NCI-H460 (cell line): ENCODE measurements at places on chromosomes 5 and 9. TPM values are rescaled to one million over a fixed set of nuclear protein-coding genes. Genes with fewer than 3 reads are reported as not detected.

Gene IL9
- not detected in 2 replicates for total RNA-seq

Gene NNT
- total RNA-seq, result 30.9 and 35.9 TPM in 2 replicates

Gene CACNA1B
- not detected in 2 replicates for total RNA-seq

Gene BAAT
- 0.10 and 0.14 TPM in 2 replicates for total RNA-seq

Gene S100Z
- total RNA-seq, result not detected in 2 replicates

Gene PTGER4
- 1.6 and 3.1 TPM in 2 replicates for total RNA-seq

Gene MOB3B
- total RNA-seq, result 0.15 and 0.26 TPM in 2 replicates

Gene CDC20B
- not detected in 2 replicates for total RNA-seq

Gene MARCOL
- total RNA-seq, result 2.3 and 3.8 TPM in 2 replicates

Gene SCGB3A2
- total RNA-seq, result not detected in 2 replicates

Gene MYMK
- total RNA-seq, result not detected in 2 replicates

Gene LEAP2
- total RNA-seq, result 1.6 and 1.8 TPM in 2 replicates

Gene SHB
- 12.5 and 14.3 TPM in 2 replicates for total RNA-seq

Gene ENHO
- total RNA-seq, result not detected in 2 replicates

Gene TMEM215
- total RNA-seq, result not detected in 2 replicates

GRCh38 chr9:21961569-21961968 is 32.6 kb downstream of the CDKN2A start:
- no peak for DNase-seq

GRCh38 chr9:78663369-78663768 is 366.4 kb downstream of the PSAT1 start:
- no peak for DNase-seq

GRCh38 chr9:123589361-123590239 is 233.6 kb downstream of the CRB2 start:
- DNase-seq, result no peak

DNA sequence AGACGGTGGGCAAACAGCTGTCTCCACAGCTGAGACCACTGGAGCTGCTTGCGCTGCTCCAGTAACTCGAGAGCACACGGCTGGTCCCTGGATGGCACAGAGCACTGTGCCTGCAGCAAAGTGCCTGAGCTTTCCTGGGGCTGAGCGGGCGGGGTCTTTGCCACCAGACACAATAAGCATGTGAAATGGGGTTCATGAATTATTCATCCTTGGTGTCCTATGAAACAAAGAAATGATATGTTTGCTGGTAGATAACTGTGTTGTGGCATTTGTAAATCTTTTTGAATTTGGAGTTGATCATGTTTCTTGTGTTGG is 151.7 kb upstream of the MPDZ start:
- no peak for DNase-seq

- DNase-seq, result no peak
These were observed 624.2 kb upstream of the GRIN3A start for GRCh38 chr9:102362470-102363132.

- no peak for DNase-seq
These were observed 53.2 kb downstream of the NSG2 start for GRCh38 chr5:174098694-174099093.

DNA sequence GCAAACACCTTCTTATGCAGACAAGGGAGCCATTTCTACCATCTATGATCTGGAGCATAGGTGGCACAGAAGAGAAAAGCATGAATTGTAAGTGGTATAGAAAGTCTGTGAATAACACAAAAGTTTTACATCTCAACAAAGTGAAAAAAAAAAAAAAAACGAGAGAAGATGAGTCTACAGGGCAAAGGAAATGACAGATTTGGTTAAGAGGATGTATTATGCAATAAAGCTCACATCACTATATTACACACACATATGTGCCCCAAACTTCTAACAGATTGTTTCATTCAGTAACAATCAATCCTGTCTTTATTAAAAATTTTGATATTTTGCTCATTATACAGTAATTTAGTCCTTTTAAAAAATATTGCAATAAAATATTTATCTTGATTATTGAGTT is 49.8 kb downstream of the CERT1 start:
- DNase-seq, result no peak

- no peak for DNase-seq
These were observed 2.2 kb downstream of the COL23A1 start for GRCh38 chr5:178587763-178588611.

GRCh38 chr9:19441730-19442129 is 32.9 kb downstream of the ACER2 start:
- no peak for DNase-seq

DNA sequence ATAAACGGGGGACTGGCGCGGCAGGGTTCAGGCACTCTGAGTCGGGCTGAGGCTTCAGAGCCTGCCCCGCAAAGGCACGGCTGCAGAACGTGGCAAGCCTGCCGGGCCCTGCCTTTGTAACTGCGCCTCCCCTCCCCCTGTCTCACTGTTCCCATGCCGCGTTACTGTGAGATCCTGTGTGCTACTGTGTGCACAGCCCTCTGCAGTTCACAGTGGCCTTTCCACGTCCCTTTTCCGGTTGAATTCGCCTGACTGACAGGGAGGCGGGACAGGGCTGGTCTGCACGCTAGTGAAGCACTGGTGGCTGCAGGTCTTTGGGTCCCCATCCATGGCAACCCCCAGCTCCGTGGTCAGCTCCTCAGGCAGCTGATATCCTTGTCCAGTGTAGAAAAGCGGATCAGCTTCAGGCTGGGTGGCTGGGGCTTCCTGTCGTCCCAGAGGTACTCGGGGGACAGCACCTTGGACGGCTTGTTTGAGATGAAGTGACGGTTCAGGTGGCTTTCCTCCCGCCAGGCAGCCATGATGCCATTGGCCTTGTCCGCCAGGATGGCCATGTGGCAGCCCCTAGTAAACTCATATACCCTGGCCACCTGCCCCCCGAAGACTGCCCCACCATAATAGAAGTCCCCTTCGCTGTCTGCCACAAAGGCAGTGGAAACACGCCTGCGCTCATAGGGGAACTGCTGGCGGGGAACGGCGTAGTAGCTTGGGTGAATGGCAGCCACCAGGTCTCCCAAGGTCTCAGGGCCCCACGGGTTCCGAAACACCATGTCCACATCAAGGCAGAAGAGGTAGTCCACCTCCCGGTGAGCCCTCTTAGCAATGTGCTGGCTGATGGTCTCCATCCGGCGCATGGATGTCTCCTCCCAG is 10.3 kb downstream of the GBGT1 start:
- DNase-seq, result no peak

- DNase-seq, result no peak
These were observed 76.1 kb upstream of the SAP30L start for GRCh38 chr5:154369682-154370081.

DNA sequence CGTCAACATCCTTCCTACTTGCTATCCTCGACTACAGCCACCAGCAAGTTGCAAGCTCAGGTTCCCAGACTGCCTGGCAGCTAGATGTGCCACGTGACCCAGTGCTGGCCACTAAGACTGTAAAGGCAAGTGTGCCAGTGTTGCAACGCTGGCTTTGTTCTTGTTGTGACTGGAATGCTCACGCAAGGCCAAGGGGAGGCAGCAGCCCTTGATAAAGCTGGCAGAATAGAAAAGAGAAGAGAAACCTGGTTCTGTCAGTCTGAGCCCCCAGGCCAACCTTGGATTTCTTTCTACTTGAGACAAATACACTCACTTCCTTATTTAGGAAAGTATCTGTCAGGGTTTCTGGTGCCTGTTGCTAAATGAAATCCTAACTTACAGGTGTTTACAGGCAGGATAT is 113.0 kb downstream of the KLHL3 start:
- DNase-seq, result peak; percentile 19

- no peak for DNase-seq
These were observed 191.3 kb downstream of the RGS3 start for GRCh38 chr9:113654605-113655428.

DNA sequence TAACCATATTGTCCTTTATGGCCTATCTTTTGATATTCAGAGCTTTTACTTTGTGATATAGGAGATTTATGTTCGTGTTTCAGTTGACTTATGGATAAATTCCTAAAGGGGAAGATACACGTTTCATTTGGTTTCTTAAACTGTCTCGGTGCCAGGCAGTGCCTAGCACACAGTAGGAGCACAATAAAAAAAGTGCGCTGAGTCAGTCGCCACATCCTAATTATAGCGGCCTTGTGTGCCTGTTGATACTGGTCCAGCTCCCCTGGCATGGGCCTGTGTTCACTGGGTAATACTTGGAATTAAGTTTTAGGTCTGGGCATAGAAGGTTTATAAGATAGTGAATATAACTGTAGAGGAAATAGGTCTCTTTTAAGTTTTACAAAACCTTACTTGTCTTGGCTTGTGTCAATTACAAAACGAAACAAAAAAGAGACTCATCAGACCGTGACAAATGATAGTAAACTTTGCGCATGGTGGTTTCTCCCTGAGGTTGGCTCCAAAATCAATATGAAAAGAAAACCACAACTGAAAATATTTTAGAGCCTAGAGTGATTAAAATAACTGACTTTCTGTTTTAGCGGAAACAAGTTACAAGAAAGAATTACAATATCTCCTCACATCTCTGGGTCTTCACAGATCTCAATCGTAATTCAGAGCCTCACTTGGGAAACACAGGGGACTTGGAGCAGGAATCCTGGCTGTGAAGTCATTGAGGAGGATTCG is 84.8 kb downstream of the MVB12B start:
- no peak for DNase-seq

DNA sequence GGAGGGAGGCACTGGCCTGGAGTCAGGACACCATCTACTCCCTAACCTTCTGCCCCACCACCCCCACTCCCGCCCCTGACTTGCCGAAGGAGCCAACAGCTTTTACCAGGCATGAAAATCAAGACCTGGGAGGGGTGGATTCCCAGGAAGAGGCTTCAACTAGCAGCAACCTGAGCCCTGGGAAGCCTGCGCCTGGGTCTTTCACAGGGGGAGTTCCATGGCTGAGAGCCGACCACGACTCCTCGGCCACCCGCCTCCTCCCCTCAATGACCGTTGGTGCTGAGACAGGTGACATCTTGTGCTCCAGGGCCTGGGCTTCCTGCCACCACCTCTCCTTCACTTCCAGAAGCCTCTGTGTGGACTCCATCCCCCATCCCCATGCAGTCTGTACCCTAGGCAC is 37.1 kb downstream of the BARX1 start:
- no peak for DNase-seq

DNA sequence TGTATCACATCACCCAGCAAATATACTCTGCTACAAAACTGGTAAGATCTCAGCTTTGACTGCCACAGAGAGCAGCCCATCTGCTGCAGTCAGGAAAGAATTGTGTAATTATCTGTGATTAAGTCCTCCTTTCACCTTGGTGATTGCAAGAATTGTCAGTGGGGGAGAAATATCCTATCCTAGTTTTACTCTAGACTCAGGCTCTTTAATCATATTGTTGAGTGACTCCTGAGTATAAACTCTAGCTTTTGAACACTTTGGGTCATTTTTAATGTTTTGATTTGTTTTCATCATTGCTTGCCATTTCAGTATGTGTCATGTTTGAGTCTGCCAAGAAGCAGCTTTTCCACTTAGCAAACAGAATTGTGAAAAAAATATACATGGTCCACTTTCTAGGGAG is 32.1 kb downstream of the VCAN start:
- DNase-seq, result no peak

DNA sequence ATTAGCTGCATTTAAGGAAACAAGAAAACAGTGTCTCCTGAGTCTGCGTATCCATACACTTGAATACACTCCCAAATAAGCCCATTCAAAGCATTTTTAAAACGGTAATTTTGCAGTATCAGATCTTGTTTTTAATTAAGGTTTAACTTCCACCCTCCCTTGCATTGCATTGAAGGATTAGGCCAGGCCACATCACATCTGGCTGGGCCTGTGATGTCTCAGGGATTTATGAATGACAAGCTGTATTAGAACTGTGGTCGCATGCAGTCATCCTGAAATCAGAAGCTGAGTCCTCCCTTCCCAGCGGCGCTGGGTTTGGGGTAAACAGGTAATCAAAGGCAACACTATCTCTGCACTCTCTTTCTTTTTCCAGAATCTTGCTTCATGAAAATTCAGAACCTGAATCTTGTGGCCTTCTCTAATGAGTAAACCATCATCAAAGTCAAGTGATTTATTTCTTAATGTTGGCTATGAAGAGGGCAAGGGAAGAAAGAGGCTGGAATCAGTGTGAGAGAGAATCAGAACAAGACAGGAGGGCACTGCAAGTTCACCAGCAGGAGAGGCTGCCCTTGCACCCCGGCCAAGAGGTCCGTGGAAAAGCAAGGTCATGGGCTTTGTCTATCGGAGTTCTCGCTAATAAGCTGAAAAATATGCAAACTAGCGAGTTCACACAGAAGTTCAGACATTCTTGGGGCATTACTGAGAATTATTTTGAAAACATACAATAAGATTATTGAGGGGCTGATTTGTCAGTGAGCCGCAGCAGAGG is 80.0 kb upstream of the ZSWIM6 start:
- DNase-seq, result no peak

- no peak for DNase-seq
These were observed 121.3 kb downstream of the RPS23 start for GRCh38 chr5:82156874-82157273.

- DNase-seq, result no peak
These were observed 165.7 kb downstream of the CEMIP2 start for GRCh38 chr9:71602652-71603051.

- DNase-seq, result no peak
These were observed 64.9 kb downstream of the ZNF618 start for GRCh38 chr9:113941056-113941455.

- DNase-seq, result no peak
These were observed 45.7 kb downstream of the TSPAN17 start for GRCh38 chr5:176692839-176693476.

DNA sequence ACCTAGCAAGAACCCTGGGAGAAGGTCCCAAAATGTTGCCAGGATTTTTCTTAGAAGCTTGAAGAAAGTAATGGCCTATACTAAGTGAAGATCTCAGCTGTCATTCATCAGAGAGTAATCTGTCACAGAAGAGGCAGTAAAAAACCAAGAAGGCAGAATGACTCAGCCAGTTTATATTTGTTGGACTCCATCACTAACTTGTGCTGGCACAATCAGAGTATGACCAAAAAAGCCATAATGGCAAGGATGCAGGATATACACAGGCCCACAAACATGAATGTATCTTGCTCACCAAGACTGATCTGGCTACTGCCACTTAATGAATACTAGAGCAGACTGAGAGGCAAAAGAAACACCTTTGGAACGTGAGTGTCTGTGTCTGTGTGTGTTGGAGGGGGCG is 104.0 kb upstream of the POU5F2 start:
- no peak for DNase-seq

DNA sequence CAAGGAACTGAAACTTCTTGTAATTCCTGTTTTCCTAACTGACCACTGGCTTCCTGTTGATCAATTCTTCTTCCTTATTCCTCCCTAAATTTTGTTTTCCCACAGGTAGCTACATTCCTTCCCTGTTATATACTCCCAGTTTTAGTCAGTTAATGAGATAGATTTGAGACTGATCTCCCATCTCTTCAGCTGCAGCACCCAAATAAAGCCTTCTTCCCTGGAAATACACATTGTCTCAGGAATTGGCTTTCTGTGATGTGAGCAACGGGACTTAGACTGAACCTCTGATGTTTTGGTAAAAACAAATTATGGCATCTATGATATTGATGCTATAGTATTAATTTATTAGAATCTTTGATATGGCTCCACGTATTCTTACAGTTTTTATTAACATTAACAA is 617.3 kb upstream of the ST8SIA4 start:
- DNase-seq, result no peak

GRCh38 chr5:114148253-114148652 is 213.6 kb upstream of the KCNN2 start:
- no peak for DNase-seq

GRCh38 chr5:20985754-20986153 is 997.8 kb upstream of the CDH18 start:
- no peak for DNase-seq

- no peak for DNase-seq
These were observed 53.2 kb downstream of the NDST1 start for GRCh38 chr5:150561192-150561512.
